Heart left ventricle (tissue), 16 donors: ENCODE measurements at places on chromosomes 16 and 17. TPM values are rescaled to one million over a fixed set of nuclear protein-coding genes. Genes with fewer than 3 reads are reported as not detected.

- DNase-seq = peak; percentile 93
- peaks cover 18% of the 10 kb centered on the region for H3K4me1 ChIP-seq
- H3K36me3 ChIP-seq = no peaks in the 10 kb centered on the region
- peak overlapping the region; percentile 70 for H3K4me3 ChIP-seq
Measured at GRCh38 chr16:30377812-30378235, 3.2 kb downstream of the MYL11 start.

DNA sequence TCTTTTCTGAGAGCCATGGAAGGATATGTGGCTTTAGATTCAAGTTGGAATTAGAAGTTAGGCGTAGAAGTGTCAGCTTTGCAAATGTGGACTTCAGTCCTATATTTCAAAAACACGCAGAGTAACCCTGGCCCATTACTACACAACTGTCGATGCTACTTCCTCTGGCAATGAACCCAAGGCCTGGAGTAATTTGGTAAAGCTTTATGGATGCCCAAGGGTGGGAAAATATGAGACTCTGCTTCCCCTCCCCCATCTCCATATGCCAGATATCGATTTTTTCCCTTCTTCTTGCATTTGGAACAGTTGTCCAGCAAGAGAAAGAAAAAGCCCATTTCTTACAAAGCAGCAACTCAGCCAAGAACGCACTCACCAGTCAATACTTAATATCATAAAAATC is 2.9 kb upstream of the MAP1LC3B start:
- no peak overlapping the region for H3K4me3 ChIP-seq
- peaks cover 48% of the 10 kb centered on the region for H3K4me1 ChIP-seq

- peaks cover 17% of the 10 kb centered on the region for H3K36me3 ChIP-seq
- no peak overlapping the region for H3K27ac ChIP-seq
- H3K27me3 ChIP-seq = no peaks in the 10 kb centered on the region
Measured at GRCh38 chr16:2277466-2278271, 9.7 kb upstream of the RNPS1 start.

Gene KRTAP4-6
- total RNA-seq = not detected

Gene GSG1L
- total RNA-seq = 3.4 TPM

Gene PPP1R1B
- total RNA-seq = 1.2 TPM

DNA sequence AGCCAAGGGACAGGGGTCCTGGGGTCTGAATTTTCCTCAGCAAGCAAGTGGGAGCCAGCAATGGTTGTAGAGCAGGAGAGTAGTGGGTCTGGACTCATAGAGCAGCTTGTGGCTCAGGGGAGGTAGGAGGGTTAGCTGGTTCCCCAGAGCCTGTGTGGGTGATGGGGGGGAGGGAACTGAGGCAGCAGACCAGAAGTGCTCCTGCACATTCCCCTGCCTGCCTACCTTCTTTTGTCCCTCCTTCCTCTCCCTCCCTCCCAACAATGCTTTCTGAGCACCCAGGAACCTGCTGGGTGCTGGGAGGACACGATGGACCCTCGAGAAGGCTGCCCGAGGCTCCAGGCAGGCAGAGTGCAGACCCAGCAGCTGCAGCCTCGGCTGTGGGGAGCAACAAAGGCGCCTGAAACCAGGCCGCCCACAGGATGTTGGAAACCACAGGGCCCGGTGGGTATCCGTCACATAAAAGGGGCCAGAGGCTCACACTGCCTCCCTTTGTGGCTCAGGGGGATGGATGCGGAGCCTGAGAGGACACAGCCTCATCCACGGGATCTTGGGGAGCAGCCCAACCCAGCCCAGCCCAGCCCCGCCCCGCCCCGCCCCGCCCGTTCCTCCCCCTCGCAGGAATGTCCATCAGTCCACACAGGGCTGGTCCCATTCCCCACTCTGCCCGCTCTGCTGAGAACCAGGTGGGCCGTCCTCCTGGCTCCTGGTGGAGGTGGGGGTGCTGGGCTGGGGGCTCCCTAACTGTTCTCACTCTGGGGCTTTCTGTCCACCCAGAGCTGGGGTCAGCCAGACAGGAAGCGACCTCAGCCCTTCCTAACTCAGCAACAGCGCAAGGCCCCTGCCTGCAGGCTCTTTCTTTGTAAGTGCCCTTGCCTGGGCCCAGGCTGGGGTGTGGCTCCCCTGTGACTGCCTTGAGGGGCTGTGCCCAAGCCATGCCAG is 1.7 kb upstream of the NLRC3 start:
- DNase-seq = no peak
- H3K4me1 ChIP-seq = no peaks in the 10 kb centered on the region
- no peak overlapping the region for H3K4me3 ChIP-seq

DNA sequence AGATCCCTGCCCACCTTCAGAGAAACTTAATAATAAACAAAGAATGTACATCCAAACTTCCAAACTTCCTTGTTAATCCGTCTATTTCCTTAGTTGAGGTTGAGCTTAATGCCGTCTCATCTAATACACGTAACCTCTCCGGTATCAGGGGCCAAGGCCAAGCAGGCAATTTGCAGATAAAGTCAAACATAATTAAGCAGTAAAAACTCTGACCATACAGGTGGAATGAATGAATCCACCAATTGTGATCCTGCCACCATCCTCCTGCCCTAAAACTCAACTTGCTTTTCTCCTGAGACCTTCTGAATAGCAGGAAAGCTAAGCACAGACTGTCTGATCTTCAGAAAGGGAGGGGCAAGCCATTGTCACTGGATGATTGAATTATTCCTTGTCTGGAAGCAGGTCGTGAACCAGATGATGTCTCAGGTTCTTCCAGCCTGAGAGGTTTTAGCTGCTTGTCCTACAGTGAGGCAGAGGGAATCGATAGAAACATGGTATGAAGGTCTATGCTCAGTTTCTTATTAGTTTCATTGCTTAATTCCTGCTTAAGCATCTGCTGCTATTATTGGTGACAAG is 1111.8 kb upstream of the EEF2KMT start:
- no peaks in the 10 kb centered on the region for H3K4me1 ChIP-seq
- H3K27me3 ChIP-seq = no peaks in the 10 kb centered on the region
- DNase-seq = no peak

Gene C16orf74
- total RNA-seq = 1.0 TPM
